ENCODE measurements at places on chromosomes 3 and 15.

GRCh38 chr3:22453906-22454535 is 703.0 kb upstream of the ZNF385D start:
- no peak for DNase-seq

DNA sequence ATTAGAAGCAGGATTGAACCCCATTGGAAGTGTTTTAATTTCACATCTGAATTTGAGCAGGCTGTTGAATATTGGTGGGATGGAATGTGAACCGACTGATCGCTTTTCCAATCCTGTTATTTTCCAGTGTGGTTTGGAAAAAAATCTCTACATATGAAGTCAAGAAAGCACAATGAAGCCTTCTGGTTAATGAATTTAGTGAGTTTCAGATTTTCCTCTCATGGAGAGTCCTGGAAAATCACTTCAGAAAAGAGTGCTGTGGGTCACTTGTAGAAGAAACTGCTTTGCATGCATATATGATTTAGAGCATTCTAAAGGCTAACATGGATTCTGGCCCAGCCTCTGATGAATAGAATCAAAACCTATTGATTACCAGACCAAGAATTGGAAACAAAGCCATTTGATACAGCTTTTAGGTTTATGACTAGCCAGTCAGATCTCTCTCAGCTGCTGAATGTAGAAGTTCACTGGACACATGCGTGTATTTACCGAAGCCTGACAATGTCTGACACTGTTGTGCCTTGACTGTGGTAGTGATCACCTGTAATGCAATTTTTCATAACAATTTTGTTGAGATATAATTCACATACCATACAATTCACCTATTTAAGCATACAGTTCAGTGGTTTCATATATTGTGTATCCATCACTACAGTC is 121.9 kb downstream of the FNDC3B start:
- DNase-seq, result no peak

- no peak for DNase-seq
These were observed 1.9 kb upstream of the THBS1 start for GRCh38 chr15:39578851-39579486.

- no peak for DNase-seq
These were observed 284.5 kb downstream of the ZNF385D start for GRCh38 chr3:21466476-21466875.

- DNase-seq, result no peak
These were observed 133.2 kb downstream of the CHSY1 start for GRCh38 chr15:101118615-101119014.

GRCh38 chr15:52427804-52428203 is 100.9 kb downstream of the MYO5A start:
- DNase-seq, result no peak

DNA sequence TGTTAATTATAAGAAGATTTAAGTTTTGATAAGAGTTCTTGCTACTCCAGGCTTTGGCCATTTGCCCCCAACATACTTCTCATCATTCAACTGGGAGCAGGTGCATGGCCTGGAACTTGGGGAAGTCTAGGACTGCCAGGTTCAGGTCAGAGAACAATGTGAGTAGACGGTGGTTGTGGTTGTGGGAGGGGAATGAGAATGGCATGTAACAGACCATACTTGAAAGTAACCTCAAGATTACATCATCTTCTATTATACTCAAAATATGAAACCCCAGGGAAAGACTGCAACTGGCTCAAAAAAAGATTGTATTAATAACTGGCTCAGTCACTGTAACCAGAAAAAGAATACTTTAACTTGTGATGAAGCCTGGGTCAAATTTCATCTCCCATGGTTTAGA is 364.9 kb upstream of the DPPA4 start:
- DNase-seq, result peak; percentile 9

GRCh38 chr15:74464216-74464615 is 3.3 kb upstream of the UBL7 start:
- no peak for DNase-seq

GRCh38 chr3:66380200-66380932 is 120.5 kb downstream of the LRIG1 start:
- DNase-seq, result no peak

- no peak for DNase-seq
These were observed 24.5 kb downstream of the NEDD4 start for GRCh38 chr15:55968923-55969322.

GRCh38 chr3:150177673-150178381 is 207.1 kb upstream of the PFN2 start:
- DNase-seq, result no peak

DNA sequence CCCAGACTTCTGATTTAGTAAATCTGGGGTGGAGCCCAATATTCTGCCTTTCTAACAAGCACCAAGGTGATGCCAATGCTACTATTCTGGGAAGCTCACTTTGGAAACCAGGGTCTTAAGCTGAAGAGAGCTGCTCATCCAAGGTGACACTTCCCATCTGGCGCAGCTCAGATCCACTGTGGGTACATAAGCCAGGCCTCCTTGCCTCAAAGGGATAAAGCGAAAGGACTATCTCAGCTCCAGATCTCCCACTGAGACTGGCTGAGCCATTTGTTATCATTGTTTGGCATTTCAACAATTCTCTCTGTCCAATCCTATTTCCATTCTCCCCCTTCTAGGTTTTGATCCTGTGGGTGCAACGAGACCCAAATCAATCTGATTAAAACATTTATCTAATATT is 323.8 kb downstream of the GBE1 start:
- DNase-seq, result no peak

DNA sequence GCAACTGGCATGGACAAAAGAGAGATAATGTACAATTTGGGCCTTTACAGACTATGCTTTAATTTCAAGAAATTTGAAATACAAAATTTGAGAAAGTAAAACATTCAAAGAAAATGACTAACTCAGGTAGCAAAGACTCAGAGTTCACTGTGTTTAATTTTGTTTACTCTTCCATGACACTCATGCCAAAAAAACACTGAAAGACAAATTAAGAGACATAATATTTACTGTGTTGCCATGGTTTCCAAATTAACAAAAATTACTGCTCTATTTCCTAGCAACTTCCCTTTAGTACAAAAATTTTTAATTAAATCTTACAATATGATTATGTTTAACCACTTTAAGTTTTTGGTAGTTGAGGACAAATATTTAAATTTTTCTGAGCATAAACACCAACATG is 29.6 kb downstream of the LRRFIP2 start:
- DNase-seq, result no peak

GRCh38 chr3:148460686-148461085 is 237.0 kb upstream of the AGTR1 start:
- DNase-seq, result no peak

GRCh38 chr15:36753173-36753572 is 173.7 kb downstream of the CDIN1 start:
- no peak for DNase-seq

GRCh38 chr3:120457827-120458226 is 7.0 kb upstream of the FSTL1 start:
- no peak for DNase-seq

DNA sequence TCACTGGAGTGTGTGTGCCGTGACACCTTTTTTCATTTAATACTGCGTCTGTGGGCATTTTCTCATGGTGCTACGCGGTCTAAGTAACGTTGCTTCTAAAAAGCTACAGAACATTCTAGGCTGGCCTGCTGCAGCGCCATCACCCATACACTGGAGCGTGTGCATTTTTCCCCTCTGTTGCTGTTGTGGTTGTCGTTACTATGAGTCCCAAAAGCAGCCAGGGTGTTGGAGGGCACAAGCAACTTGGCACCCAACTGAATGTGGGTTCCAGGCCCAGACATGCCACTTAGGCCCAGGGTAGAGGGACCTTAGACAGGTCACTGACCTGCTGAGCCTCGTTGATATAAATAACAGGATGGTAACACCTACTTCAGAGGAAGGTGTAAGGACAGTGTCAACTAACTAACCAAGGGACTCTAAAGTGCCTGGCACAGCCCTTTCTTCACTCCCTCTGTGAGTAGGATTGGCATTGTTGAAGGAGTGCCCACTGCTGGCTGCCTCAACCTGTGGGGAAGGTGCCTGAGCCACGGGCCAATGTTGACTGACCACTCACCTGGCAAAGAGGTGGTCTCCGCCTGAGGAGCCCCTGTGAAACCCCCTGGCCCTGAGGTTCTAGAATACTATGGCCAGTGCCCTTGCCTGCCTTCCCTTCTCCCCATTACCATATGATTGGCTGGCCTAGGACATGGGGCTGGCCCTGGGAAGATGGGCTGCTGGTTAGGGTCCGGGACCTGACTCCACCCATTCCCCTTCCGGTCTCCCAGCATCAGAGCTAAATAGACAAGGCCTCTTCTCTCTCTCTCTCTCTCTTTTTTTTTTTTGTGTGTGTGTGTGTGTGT is 3.5 kb downstream of the CSK start:
- DNase-seq, result no peak

- no peak for DNase-seq
These were observed 52.2 kb upstream of the OSBPL11 start for GRCh38 chr3:125647318-125648014.

GRCh38 chr3:171122861-171123260 is 96.3 kb upstream of the SLC2A2 start:
- no peak for DNase-seq

- DNase-seq, result no peak
These were observed 169.3 kb downstream of the PTPRG start for GRCh38 chr3:61730577-61731231.

DNA sequence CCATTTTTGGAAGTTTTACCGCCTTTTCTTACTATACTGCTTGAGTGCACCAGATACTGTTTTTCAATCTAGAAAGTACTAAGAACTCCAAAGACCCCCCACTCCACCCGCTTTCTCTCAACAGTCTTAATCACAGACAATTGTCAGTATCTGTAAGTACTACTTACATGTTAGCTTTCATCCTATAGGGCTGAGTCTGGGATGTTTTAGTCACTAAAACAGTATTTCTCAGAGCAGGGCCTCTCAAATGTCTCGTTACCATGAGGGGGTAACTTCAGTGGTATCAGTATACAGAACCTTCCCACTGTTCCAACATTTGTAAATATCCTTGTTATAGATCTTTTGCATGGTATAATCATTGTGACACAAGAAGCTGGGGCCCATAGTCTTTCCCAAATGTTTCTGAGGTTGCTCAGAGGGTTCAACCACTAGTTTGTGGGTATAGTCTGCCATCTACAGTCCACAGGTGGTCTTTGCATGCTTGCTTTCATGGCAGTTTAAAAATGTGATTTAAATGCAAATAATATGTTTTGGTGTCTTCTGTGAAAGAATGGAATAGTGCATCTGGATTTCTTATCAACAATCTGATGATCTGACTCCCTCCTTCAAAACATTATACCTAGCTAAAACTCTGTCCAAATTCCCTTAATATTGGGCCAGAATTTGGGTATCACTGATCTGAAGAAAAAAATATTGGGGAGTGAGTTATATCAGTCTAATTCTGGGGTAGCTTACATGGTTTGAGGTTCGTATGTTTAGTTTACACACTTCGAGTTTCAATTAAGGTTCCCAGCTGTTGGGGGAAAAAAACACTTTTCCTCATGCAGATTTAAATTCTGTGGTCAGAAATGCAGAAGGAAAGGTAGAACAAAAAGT is 18.0 kb upstream of the DNAJC13 start:
- no peak for DNase-seq

- DNase-seq, result no peak
These were observed 293.3 kb upstream of the THBS1 start for GRCh38 chr15:39287322-39288195.

- DNase-seq, result no peak
These were observed 1.4 kb downstream of the GPR149 start for GRCh38 chr3:154428286-154429206.

DNA sequence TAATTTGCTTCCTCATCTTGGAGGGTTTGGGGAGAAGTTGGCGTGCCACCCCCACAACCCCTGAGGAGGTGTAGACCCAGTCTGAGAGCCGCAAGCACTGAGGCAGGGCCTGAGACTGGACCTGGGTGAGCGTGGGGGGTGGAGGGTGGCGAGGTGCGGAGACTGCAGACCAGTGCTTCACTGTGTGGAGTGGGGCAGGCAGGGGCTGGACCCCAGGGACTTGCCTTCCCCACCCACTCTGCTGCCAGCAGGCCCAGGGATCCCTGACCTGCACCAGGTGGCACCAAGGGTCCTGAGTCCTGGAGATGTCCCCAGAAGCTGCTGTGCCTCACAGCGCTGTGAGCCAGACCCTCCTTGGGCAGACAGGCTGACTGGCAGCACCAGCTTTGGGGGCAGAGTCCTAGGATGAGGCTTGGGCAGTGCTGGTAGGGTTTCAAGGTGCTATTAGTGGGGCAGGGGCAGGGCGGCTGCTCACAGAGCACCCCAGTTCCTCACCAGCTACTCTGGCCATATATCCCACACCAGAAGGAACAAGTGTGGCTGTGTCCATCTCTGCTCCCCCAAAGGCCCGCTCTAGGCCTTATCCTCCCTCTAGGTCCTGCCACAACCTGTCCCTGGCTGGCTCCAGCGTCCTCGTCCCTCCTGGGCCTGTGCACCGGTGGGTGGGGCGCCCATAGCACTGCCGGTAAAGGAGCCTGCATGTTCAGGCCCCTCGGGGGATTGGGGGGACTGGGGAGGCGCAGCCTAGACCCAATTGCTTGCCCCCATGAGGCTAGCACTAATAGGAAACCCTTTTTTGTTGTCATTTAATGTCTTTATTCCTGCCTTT is 11.8 kb downstream of the ZBTB47 start:
- DNase-seq, result no peak

GRCh38 chr15:81411051-81411450 is 37.0 kb upstream of the TMC3 start:
- DNase-seq, result no peak

DNA sequence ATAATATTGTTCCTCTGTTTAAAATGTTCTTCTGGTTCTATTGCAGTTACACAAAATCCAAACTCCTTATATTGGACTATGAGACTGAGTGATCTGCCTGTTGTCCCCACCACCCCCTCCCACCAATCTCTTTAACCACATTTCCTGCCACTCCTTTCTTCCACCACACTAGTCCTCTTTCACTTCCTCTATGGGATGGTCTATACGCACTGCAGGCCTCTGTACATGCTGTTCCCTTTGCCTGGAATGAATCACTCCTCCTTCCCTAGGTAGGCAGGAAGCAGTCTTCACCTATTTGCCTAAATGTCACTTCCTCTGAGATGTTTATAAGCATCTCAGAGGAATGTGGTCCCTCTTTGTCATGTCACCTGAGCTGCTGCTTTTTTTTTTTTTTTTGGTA is 4.0 kb downstream of the MAP2K1 start:
- DNase-seq, result no peak

- no peak for DNase-seq
These were observed 64.5 kb upstream of the LRIG1 start for GRCh38 chr3:66565301-66565700.

DNA sequence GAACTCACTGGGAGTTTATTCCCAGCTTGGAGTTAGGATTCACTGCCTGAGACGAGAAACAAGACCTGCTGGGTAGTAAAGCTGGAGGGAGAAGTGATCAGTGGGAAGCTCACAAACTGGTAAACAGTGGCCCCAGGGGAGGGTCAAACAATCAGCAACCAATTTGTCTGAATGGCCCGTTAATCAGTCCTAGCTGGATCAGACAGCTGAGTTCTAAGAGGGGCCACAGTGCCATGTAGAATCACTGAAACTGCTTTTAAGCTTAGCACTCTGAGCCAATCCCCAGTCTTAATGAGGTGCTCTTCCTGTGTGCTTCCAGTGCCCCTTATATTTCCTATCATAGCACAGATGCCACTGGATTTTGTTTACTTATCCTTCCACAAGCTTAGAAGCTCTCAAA is 591.7 kb downstream of the RSL24D1 start:
- DNase-seq, result no peak
